ENCODE measurements at places on chromosomes 11 and 22.

- DNase-seq = no peak
Measured at GRCh38 chr11:1632053-1632714, 2.6 kb downstream of the KRTAP5-5 start.

GRCh38 chr22:43637275-43638260 lies 174.5 kb downstream of the EFCAB6 start:
- DNase-seq = no peak

DNA sequence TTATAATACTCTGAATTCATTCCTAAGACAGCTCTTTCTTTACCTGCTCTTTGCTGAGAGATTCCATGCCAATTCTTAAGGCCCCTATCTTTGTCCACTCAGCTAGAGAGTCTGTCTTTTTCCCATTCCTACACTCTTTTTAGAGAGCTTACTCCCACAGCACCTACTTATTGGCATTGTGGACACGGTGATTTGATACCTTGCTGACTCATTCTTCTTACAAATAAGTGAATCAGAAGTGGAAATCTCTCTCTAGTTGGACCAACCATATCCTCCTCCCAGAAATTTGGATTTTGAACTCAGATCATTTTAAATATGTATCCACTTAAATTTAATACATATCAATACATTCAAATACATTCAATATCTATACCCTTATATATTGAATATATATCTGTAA lies 32.5 kb upstream of the OR6M1 start:
- no peak for DNase-seq

GRCh38 chr11:12518606-12519385 lies 141.4 kb downstream of the PARVA start:
- DNase-seq = no peak

DNA sequence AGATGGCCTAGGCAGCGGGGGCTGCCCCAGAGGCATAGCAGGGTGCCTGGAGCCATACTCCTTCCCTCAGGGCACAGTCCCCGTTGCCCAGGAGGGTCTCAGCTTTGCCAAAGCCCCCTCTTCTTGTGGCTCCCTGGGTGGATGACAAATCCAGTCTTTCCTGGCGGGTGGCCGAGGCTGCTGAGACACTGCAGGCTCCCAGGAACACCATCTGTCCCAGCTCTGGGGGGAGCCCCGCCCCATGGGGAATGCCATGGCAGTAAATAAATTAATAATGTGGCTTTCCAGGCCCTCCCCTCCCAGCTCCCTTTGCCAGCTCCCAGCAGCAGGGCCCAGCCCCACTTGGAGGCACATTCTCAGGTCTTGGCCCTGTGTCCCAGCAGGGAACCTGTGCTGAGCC lies 45.0 kb downstream of the PDE2A start:
- no peak for DNase-seq

- DNase-seq = no peak
Measured at GRCh38 chr11:134509381-134510232, 97.6 kb upstream of the B3GAT1 start.

DNA sequence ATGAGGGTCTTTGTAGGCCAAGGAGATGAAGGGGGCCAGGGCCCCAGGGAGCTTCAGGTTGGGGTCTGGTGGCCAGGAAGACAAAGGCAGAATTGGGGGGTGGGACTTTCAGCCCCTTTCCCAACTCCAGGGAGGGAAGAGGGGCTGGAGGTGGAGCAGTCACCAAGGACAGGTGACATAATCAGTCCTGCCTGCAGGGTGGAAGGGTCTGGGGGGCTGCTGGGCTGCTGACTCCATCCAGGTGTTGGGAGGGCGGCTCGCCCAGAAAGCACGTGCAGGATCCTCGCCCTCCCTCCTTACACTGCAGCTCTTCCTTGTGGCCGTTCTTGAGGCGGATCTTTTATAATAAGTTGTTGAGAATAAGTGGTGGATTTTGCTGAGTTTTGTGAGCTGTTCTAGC lies 1491.1 kb downstream of the TBC1D22A start:
- no peak for DNase-seq

DNA sequence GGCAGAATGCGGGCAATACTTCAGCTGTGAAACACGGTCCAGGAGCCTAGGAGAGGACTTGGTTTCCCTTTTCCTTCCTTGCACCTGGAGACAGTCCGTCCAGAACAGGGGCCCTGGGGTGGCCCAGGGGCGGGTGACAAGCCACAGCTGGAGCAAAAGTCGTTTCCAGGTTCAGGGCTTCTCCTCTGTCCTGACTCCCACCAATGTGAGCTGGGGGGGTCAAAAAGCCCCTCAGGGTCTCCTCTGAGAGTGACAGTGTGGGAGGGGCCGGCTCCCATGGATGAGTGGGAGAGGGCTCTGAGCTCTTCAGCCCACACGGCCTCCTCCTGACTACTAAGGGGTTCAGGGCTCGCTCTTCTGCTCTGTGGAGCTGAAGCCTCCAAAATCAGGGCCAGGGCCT lies 20.1 kb upstream of the ARFGAP3 start:
- DNase-seq = no peak

DNA sequence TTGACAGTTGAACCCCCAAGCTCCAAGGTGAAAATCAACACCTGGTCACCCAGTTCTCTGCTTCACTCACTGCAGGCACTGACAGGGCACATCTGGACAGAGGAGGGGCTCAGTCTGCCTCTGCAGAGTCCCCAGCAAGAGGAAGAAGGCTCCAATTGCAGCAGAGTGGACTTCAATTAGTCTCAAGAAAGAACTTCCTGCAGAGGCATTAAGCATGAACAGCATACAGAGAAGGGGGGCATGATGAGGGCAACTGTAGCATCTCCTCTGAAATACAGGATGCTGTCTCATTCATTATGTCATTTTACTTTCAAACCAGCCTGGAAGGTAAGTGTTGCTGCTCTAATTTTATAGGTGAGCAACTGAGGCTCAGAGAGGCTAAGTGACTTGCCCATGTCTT lies 11.1 kb downstream of the GDPD5 start:
- no peak for DNase-seq

DNA sequence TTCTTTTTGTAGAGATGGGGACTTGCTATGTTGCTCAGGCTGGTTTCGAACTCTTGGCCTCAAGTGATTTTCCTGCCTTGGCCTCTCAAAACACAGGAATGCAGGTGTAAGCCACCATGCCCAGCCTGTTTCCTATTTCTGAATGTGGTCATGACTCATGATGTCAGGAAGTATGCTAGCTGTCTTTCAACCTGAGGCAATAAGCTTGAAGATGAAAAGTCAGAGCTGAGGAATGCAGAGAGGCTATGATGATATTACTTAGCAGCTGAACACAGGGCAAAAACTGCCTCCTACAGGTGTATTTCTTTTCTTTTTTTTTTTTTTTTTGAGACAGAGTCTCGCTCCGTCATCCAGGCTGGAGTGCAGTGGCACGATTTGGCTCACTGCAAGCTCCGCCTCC lies 9.0 kb upstream of the NUCB2 start:
- no peak for DNase-seq

GRCh38 chr22:30919973-30920372 lies 48.6 kb downstream of the MORC2 start:
- DNase-seq = no peak

DNA sequence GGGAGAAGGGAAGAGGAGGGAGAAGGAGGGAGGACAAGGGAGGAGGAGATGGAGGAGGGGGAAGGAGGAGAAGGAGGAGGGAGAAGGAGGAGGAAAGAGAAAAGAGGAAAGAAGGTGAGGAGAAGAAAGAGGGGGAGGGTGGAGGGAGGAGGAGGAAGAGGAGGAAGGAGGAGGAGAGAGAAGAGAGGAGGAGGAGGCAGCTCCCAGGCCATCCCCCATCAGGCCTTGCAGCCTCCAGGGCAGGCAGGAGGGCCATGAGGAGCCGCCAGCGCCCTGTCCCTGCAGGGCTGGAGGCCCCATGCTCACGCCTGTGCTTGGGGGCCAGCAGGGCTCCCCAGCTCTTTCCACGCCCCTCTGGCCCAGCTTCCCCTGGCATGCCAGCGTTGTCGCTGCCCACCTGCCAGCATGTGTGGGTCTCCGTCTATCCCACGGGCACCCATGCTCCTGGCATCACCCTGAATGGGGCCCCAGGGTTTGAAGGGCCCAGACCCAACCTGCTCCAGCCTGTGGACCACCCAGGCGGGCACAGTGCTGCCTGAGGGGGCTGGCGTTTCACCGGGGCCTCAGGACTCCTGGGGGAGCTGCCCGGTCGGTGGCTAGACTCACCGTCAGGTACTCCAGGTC lies 5.2 kb downstream of the TSPAN32 start:
- no peak for DNase-seq

GRCh38 chr11:105862736-105863367 lies 159.2 kb downstream of the MSANTD4 start:
- no peak for DNase-seq

GRCh38 chr22:20238536-20238900 lies 29.6 kb downstream of the RTN4R start:
- DNase-seq = peak; percentile 55

DNA sequence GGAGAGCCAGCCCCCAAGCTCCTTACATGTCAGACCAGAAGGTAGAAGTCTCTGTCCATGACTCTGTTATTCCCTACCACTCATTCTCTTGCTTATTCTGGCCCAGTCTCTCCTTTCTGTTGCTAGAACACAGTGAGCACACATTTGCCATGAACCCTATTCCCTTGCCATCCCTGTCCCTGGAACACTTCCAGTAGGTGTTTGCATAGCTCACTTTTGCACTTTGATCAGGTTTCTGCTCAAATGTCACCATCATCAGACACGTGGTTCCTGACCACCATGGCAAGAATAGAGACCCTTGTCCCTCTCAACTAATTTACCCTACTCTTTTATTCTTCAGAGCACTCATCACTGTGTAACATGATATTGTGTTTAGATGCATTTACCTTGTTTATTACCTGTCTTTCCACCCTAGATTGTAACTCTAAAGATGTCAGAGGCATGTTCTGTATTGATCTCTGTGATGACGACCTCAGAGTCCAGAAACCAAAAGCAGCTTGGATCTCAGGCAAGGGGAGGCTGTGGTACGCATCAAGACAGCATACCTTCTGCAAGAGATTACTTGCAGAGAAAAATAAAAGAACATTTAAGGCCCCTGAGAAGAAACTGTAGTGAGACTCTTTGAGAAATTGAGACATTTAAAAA lies 606.4 kb downstream of the OPCML start:
- DNase-seq = no peak

GRCh38 chr11:70156291-70157037 lies 46.6 kb upstream of the FADD start:
- DNase-seq = no peak

GRCh38 chr22:17159504-17159951 lies 451 bp upstream of the HDHD5 start:
- DNase-seq = no peak

DNA sequence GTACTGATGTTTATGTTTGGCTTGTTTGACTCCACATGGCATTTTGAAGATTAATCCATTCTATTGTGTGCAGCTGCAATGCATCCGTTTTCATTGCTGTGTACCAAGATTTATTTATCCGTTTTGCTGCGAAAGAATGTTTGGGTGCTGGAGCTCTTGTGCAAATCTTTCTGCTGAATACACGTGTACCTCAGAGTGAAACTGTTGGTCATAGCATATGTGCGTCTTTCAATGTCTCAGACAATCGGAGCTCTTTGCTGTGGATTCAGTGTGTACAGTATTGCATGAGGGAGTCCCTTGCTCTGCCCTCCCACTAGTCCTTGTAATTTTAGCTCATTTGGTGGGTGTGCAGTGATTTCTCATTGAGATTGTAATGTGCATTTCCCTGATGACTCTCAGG lies 545.4 kb downstream of the TBC1D22A start:
- no peak for DNase-seq

DNA sequence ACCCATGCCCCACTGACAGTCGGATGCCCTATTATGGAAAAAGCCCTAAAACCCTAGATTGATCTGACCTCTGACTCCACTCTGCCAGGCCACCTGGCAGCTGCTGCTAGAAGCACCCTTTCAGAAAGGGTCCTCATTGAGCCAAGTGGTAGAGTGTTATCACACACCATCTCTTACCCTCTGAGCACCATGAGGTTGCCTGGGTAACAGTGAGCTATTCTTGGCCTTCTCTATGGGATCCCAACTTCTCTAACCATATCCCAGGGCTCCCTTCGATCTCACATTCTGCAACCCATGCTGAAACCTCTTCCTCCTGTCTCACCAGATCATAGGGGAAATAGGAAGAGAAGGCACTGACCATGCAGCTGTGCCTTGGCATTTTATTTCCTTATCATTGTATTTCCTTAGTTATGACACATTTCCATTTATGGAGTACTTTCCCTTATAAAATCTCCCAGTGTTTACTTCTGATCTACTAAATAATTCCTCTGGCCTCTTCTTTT lies 52.7 kb downstream of the MPPED2 start:
- DNase-seq = no peak

DNA sequence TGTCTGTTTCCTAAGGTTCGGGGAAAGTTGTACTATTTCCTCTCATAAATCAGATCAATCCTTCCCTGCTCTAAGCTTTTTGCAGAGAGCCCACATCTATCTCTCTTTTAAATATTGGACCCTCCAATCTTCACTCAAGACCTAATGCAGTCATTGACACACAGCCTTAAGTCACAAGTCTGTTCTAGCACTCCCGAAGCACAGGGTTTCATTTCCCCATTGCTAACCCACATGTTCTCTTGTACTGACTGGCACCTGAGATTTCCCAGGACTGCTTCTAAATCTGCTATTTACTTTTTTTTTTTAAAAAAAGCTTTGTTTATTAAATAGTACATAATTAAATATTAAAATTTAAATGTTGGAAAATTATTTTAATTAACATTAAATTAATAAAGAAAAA lies 674.7 kb downstream of the TBC1D22A start:
- DNase-seq = no peak

DNA sequence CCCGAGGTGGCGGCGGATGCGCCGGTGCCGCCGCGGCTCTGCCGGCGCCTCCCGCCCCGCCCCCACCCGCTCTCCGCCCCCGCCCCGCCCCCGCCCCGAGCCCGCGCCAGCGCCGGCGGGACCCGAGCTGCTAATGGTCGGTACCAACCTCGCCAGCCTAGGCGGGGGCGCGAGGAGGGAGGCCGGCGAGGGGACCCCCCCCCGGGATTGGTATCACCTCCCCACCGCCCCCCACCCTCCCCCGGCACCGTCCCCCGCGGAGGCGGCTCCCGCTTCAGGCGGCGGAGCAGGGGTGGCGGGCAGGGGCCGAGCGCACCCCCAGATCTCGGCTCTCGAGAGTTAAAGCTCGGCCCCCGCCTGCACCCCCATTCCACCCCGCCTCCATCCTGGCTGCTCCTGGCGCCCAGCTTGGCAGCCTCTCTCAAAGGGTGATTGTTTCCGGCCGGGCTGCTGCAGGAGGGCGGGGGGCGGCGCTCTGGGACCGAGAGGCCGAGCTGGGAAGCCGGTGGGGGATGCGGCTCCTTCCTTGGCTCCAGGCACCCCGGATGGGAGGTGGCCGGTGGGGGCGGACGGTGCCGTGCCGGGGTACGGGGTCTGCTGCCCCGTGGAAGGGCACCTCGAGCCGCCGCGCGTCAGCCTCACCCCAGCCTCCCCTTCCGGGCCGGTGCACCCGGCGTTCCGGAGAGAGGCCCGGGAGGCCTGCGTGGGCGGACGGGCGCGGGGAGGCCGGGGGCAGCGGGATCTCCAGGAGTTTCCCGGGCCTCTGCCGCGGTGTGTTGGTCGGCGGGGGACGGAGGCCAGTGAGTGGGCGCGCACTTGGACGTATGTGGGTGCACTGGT lies at the start of gene B3GAT1:
TSS of gene B3GAT1 (minus strand) at position 40 of the 840 bp plus-strand sequence. CDS start 24,583 bp downstream, outside the sequence.
- DNase-seq = no peak

GRCh38 chr11:128914216-128915148 lies 23.3 kb downstream of the KCNJ5 start:
- DNase-seq = no peak

GRCh38 chr11:47415949-47416472 lies 7.6 kb downstream of the SLC39A13 start:
- DNase-seq = no peak

GRCh38 chr22:24367841-24368240 lies 59.6 kb upstream of the ADORA2A start:
- no peak for DNase-seq

GRCh38 chr22:49015459-49015858 lies 812.2 kb downstream of the BRD1 start:
- DNase-seq = no peak
